Epithelial cell of proximal tubule (primary cell): ENCODE measurements at places on chromosomes 2 and 18. TPM values are rescaled to one million over a fixed set of nuclear protein-coding genes. Genes with fewer than 3 reads are reported as not detected.

DNA sequence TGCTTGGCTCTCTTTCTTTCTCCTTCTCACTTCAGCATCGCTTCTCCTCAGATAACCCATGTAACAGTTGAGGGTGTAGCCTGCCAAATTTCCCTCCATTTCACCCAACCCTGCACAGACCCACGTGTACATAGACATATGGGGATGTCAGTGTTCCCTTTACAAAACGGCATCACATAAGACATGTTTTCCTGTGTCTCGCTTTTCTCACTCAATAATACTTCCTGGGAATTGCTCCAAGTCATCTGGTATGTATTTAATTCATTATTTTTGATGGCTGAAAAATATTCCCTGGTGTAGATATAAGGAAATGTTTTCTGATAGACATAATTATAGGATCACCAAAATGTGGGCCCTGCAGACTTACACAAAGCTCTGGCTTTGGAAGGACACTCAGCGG, 176.8 kb downstream of the LOXHD1 start:
- DNase-seq: no peak

GRCh38 chr18:58110398-58110797, 66.4 kb downstream of the NEDD4L start:
- DNase-seq: no peak

DNA sequence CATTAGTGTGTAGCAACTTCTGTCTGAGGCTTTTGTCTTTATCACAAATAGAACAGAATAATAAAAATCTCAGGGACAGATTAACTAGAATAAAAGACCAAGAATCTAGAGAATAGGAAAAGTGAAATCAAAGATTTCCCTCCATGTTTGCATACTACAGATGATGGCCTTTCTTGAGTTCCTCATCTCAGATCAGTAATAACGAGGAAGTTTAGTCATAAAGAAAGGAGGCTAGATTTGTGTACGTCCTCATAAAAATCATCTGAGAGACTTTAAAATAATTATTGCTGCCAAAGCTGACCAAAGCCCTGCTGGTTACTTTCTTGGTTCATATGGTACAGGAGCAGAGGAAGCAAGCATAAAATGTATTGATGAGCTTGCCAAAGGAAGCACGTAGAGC, 117.3 kb downstream of the MIB1 start:
- no peak for DNase-seq

- DNase-seq: no peak
These were observed 38.4 kb downstream of the ROCK1 start for GRCh38 chr18:21073180-21073579.

DNA sequence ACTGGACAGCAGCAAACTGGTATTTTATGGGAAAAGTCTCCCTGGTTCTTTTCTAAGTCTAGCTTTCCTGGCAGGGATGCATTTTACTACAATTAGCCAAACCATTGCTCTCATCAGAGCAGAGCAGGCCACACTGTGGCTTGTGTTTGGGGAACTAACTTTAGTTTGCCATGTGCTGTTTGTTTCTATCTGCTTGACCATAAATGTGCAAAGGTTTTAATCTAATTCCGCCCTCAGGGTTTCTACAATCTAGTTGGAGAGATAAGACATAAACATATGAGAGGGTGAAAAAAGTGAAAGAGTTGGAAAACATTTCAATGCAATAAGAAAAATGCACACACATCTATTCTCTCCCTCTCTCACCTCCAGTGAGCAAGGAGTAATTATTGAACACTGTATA, 86.9 kb upstream of the MAPK4 start:
- DNase-seq: no peak

- DNase-seq: no peak
These were observed 9.4 kb downstream of the CASP8 start for GRCh38 chr2:201269764-201270163.

DNA sequence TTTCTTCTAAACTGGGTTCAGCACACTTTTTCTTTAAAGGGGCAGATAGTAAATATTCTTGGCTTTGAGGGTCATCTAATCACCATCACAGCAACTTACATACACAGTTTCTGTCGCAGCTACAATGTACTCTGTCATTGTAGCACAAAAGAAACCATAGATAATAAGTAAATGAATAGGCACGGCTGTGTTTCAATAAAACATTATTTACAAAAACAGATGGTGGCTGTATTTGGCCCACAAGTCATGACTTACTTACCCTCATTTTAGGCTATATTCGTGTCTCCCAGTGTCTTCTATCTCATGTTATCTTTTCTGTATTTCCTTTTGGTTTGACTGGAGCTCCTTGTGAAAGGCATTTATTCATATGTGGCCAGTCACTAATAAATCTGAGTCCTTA, 168.3 kb downstream of the MAP2 start:
- no peak for DNase-seq

GRCh38 chr2:240505910-240506309, 51.9 kb downstream of the ANKMY1 start:
- DNase-seq: no peak

GRCh38 chr18:26307161-26307773, 81.0 kb downstream of the TAF4B start:
- no peak for DNase-seq

GRCh38 chr2:44952143-44952805, 10.8 kb downstream of the SIX3 start:
- no peak for DNase-seq

GRCh38 chr2:26086779-26087178, 52.9 kb downstream of the RAB10 start:
- DNase-seq: no peak

DNA sequence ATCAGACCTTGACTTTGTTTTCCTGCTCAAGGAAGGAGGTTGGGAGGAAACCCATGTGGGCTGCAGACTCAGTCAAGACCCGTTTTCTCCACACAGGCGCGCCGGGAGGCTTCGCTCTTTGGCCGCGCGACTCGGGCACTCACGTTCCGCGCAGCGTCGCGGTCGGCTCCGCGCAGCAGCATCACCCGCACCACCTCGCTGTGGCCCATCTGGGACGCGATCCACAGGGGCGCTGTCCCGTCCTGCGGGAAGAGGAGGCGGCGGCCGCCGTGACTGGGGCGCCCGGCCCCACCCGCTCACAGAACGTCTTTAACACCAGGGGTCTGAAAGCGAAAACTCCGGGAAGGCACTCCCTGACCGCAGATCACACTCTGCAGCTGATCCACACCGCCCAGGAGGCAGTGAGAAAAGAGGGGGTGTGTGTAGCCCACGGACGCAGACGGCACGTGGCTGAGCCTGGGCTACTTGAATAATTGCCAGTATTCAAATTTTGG, 33.1 kb upstream of the NPC1 start:
- no peak for DNase-seq

DNA sequence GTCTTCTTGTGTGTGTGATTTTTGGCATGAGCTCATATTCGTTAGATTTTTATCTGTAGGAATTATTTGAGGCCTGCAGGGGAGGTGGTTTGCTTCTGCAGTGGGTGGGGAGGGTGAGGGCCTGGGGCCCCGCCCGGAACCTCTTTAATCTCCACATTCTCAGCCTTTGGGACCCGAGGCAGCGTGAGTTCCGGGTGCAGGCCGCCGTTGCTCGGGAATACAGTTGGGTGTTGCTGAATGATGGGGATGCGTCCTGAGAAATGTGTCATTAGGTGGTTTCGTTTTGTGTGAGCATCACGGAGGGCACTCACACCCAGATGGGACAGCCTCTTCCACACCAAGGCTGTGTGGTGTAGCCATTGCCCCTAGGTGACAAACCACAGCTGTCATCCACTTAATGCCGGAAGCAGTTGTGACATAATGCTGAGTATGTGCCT, 13.7 kb upstream of the GAL3ST2 start:
- no peak for DNase-seq

DNA sequence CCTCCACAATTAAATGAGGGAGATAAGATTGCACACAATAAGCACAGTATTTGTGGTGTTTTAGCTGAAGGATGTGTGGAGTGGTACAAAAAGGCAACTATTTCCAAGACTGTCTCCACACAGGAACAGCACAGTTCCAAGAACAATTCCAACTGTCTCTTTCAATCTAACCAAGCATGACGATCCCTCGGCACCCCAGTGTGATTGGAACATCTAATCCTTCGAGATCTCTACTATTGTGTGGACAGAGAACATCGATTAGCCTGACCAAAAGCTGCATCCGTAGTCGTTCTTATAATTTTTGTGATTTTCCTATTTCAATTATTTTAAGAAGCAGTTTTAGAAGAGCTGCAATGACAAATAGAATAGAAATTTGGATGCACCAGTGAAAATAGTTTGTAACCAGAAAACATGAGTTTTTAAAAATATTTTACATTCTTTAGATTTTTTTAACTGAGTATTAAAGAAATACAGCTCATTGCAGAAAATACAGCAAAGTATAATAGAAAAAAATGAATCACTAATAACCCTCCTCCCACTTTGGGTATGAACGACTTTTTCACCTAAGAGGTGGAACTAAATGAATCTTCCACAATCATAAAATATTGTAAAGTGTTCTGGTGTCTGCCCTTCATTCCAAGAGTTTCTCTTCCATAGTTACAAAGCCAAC, 76.4 kb upstream of the CABLES1 start:
- DNase-seq: no peak

- DNase-seq: no peak
These were observed 57.1 kb downstream of the FBLN7 start for GRCh38 chr2:112195167-112195766.

DNA sequence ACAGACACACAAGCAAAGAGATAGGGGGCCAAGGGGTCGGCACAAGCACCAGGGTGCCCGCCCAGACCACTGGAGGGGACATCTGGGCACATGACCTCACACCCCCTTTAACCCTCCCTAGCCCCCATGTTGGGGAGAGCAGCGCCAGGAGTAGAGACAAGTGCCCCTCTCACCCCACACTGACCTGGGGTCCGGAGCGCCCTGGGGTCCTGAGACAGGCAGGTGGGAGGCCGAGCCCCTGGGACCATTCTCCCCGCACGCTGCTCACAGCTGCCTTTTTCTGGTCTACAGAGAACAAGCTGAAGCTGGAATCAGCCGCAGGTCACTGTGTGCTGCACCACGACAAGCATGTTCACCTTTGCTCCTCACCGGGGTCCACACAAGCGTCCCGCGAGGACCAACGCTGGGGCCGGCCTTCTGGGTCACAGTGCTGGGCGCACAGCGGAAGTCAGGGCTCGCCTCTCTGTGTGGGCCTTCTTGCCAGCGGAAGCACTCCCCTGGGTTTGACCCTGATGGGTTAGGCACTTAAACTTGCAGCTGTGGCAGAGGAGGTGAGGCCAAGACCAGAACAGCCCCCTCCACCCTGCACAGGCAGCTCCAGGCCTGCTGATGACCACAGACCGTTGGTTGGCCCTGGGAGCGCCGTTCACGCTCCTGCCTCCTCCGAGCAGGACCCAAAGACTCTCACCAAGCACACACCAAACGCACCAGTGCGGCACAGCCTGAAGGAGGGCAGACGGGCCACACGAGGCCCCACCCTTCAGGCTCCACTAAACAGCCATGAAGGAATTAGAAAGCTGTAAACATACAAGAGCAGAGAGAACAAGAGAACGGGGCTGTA, 275.3 kb downstream of the EIPR1 start:
- no peak for DNase-seq

GRCh38 chr2:146189541-146189940, 1655.3 kb upstream of the ACVR2A start:
- DNase-seq: no peak

Gene SERPINB4
- total RNA-seq: not detected in 2 replicates

Gene ACTR1B
- 35.8 and 50.6 TPM in 2 replicates for total RNA-seq

Gene PXDN
- 195 and 197 TPM in 2 replicates for total RNA-seq

Gene AP1S3
- 28.4 and 28.8 TPM in 2 replicates for total RNA-seq

Gene SERPINB10
- 0.98 TPM in 1 of 2 replicates, not detected in the other for total RNA-seq

Gene SERPINB7
- total RNA-seq: 7.5 and 44.5 TPM in 2 replicates

Gene TEX44
- not detected in 2 replicates for total RNA-seq

Gene IL1F10
- not detected in 2 replicates for total RNA-seq

Gene DSEL
- total RNA-seq: 7.1 and 8.2 TPM in 2 replicates

Gene OR6B2
- not detected in 2 replicates for total RNA-seq

Gene CCDC148
- 0.86 and 1.2 TPM in 2 replicates for total RNA-seq

Gene DCDC2C
- not detected in 2 replicates for total RNA-seq

Gene KLF7
- 14.6 and 22.2 TPM in 2 replicates for total RNA-seq

Gene TMEFF2
- not detected in 2 replicates for total RNA-seq
